ENCODE measurements at places on chromosomes 6 and 20.

DNA sequence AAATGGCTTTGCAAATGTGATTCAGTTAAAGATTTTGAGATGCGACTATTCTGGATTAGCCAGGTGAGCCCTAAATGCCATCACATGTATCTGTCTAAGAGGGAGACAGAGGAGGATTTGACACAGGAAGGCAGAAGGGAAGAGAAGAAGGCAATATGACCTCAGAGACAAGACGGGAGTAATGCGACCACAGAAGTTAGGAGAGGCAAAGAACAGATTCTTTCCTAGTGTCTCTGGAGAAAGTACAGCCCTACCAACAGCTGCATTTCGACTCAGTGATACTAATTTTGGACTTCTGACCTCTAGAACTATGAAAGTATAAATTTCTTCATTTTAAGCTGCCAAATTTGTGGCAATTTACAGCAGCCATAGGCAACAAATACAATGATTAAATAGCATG lies 24.2 kb upstream of the TPD52L1 start:
- DNase-seq = no peak

DNA sequence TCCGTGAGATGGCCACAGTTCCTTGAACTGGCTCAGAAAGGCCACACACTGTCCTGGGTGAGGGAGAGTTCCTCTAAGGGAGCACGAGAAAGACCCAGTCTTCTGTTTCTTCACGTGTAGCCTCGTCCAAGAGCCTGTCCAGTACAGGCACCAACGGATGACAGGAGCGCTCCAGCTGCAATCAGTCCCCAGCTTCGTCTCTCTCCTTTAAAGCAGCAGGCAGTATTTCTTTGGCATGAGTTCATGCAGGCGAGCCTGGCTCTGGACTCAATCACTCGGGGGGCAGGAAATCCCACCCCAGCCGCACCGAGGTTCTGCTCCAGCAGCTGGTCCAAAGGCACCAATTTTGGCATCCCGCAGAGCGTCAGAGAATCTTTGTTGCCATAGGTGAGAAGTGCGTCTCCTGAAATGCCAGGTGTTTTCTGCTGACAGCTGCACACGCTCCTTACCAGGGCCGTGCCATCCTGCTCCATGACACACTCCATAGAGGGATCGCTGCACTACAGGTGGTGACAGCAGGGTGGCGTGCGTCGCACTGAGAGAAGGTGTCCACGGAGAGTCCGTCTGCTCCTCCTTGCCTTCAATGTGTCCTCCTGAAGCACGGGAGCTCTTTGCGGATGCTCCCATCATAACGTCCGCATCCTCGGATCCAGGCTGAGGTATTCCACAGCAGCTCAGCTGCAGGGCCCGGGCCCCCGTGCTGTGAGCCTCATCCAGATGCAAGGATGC lies 59.6 kb upstream of the AFDN start:
- DNase-seq = no peak

DNA sequence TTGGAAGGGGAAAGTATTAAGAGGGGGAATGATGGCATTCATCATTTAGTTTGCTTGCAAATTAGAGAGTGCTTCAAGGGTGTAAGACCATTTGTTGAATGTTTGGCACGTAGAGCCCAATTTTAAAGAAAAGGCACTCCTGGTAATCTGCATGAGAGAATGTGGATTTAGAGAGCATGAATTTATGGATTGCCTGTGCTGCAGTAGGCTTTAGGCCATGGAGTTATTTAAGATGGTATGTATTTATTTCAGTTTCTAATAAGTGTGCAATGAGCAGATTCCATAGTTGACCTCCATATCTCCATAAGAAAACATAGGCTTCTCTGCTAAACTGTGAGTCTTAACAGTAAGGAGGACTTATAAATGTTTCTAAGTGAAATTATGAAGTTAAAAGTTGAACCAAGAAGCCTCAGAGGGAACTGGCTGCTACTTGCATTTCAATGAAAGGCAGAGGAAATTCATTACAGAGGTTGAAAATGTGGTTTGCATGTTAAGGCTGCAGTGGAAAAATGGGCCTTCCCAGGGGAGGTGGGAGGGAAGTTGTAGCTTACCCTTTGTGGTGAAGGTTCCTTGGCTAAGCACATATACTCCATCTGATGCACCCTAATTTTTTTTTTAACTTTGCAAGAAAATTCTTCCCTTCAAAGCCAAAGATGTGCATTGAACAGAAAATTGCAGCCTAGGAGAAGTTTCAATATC lies 134.2 kb downstream of the CARMIL1 start:
- no peak for DNase-seq

DNA sequence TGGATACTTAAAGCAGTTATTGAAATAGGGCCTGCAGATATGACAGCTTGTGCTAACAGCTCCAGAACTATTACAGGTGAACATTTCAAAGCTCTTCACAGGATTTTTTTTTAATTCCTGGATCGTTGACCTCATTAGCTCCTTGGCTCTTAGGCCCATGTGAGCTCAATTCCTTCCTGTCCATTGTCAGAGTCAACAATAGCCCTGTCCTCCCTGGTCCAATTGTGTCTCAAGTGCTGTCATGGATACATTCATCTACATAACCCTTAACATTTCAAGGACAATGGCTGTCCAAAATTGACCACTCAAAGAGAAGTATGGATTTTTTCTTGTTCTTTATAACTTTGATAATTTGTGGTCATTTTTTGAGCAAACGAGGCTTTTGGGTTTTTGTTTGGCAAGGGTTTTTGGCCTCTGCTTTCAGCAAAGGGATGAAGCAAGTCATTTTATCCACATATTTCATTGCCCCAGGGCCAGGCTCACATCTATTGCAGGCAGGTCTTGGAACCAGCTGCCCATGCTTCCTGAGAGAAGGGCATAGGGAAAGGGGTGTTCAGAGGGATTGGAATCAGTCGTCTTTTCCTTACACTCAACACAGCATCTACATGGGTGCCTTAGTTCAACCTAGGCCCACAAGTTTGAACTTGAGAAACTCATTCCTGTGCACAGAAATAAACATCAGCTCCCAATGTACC lies 282.1 kb downstream of the TPBG start:
- no peak for DNase-seq

- no peak for DNase-seq
Observed at GRCh38 chr20:51326201-51326819, 216.2 kb downstream of the NFATC2 start.

GRCh38 chr6:135854799-135855198 lies 3.3 kb downstream of the PDE7B start:
- DNase-seq = no peak

GRCh38 chr6:148653138-148653776 lies 93.6 kb upstream of the UST start:
- DNase-seq = no peak

DNA sequence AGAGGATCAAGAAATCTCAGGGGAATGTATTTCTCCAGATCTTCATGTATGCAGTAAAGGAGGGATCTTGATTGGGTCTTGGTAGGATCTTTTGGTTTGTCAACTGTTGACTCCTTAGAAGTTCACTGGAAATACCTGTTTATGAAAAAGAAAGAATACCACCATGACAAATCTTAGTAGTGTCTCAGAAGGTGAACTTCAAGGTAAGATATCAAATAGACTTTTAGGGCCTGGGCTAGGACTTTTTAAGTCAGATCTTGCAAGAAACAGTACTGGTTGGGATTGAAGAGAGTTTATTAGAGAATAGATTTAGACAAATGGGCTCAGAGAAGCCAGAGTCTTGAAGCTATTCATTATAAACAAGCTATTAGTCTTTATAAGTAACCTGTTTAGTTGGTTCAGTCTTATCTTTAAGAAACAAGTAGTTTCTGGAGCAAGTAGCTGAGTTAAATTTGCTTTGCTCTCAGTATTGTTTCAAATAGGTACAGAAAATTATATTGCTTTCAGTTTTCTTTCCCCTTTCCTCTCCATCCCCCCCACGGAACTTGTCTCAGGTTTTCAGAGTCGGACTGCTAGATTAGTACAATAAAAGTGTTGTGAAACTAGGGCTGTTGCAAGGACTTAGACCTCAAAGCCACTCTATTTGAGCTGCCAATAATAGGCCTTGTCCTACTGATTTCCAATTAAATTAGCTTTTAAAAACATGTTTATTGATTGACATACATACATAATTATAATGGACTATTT lies 529.1 kb upstream of the CITED2 start:
- DNase-seq = no peak

DNA sequence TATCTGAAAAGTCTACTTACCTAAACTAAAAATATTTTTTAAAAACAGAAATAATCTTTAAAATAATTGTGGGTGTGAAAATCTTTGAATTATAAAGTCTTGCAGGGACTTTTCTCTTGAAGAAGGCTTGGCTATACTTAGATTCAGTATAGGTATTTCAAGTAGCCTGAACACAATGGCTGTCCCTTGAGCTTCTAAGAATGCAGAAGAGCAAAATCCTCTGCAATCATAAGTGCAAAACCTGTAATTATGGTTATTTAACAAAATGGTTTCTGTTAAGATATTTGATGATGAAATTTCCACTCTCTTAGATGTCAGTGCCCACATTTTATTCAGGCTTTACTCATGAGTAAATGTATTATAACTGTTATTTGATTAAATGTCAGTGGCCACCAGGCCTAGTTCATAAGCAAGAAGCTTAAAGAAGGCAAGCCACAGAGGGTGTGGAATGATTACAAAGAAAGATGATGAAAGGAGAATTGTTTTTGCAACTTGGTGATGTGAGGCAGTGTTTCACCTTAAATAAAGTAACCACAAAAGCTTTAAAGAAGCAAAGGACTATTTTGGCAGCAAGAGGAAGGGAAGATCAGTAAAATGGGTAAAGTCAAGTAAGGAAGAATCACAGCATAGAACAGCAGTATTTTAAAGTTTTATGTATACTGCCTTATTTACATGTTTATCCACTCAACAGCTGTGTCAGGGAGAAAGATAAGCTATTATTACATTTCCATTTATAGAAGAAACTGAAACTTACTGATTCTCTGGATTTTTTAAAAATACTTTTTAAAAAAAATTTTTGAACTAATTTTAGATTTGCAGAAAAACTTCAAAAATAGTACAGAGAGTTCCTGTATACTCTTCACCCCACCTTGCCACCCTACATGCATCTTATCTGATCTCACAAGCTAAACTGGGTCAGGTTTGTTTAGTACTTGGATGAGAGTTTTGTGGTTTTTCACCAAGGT lies 351.2 kb upstream of the RUNX2 start:
- DNase-seq = no peak

DNA sequence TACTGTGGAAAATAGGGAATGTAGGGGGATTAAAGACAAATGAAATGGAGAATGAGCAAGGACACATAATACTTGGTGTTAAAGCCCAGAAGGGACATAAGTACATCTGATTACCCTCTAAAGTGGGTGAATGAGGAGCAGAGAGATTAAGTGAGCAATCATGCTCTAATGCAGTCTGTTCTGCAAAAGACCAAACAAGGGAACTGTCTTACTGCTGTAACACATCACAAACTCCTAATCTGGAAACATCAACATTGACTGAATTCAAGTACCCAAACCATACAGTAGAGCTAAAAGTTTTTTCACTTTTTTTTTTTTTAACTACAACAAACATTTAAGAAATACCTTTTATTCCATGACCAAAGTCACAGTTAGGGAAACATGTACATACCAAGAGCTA lies 19.3 kb upstream of the SLC17A4 start:
- no peak for DNase-seq

GRCh38 chr20:3473944-3474343 lies 3.1 kb downstream of the ATRN start:
- no peak for DNase-seq

GRCh38 chr20:49318430-49319207 lies 40.8 kb upstream of the ZNFX1 start:
- no peak for DNase-seq

DNA sequence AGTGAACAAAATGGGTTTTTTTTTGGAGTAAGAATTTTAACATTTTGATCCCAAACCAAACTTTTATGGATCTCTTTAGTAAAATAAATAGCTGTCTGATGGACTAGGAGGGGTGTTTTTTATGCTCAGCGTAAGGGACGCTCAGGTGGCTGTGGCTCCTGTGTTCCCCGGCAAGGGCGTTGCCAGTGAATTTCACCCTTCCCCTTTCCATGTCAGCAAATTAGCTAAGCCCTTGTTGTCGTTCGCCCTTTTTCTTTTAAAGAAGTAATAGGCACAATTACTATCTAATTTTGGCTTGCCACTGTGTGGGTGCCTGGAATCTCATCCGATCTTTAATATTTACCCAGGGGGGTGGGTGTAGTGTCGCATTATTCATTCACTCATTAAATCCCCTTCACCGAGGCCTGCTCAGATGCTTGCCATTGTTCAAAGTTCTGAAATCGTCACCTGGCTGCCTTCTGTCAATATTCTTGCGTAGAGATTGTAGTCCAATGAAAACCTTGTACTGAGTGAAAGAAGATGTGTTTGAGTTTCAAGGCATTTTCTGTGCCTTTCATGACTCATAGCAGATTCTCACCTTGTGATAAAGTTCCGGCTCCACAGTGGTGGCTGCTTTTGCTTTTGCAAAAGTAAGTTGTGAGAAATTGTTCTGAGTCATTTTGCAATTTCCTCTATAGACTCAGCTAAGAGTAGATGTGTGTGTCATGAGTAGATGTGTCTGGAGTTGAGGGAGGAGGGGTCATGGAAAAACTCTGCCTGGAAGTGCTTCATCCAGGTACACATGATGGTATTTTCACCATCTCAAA lies 40.0 kb upstream of the CLDN20 start:
- no peak for DNase-seq

DNA sequence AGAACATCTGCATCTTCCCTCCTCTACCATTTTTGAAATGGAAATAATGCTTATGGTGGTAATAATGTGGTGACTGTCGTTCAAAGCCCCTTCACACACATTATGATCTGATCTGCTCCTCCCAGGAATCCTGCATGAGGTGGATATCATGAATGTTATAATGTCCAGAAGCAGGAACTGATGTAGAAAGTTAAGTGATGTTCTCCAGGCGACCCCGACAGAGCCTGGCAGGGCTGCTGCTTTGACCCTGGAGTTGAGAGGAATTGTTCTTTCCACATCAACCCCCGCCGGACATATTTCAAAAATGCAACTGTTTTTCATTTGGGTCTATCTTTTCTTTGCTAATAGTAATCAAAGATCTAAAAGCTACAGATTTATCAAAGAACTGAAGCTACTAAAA lies 131.6 kb downstream of the GMPR start:
- no peak for DNase-seq

- no peak for DNase-seq
Observed at GRCh38 chr6:147177286-147177685, 26.9 kb upstream of the STXBP5 start.

- no peak for DNase-seq
Observed at GRCh38 chr20:63744574-63745423, 5.2 kb downstream of the SLC2A4RG start.

DNA sequence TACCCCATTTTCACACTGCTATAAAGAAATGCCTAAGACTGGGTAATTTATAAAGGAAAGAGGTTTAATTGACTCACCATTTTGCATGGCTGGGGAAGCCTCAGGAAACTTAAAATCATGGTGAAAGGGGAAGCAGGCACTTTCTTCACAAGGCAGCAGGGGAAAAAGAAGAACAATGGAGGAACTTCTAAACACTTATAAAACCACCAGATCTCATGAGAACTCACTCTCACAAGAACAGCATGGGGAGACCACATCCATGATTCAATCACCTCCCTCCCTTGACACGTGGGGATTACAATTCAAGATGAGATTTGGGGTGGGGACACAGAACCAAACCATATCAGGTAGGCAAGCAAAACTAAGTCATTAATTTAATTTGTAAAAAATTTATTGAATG lies 343.2 kb downstream of the FRK start:
- no peak for DNase-seq

Measured in cortex of kidney (tissue), 1 donor.